Uterine smooth muscle cell (primary cell): ENCODE measurements at places on chromosomes 5 and 9. TPM values are rescaled to one million over a fixed set of nuclear protein-coding genes. Genes with fewer than 3 reads are reported as not detected.

Gene NTRK2
- total RNA-seq = 0.33 and 1.9 TPM in 2 replicates

Gene GMCL2
- total RNA-seq = not detected in 2 replicates

Gene RAB3C
- not detected in 2 replicates for total RNA-seq

Gene FAM114A2
- 38.0 and 40.2 TPM in 2 replicates for total RNA-seq

Gene KLHL3
- 3.4 and 4.0 TPM in 2 replicates for total RNA-seq

Gene TMEM171
- 0.62 and 3.0 TPM in 2 replicates for total RNA-seq

Gene PCDHGB4
- 11.3 and 20.9 TPM in 2 replicates for total RNA-seq

Gene COL23A1
- under 0.01 TPM in 1 of 2 replicates, not detected in the other for total RNA-seq

Gene CDH6
- total RNA-seq = 12.7 and 21.6 TPM in 2 replicates

Gene EMB
- total RNA-seq = 1.1 and 3.2 TPM in 2 replicates

Gene TLX3
- total RNA-seq = not detected in 2 replicates

Gene CDC25C
- 3.4 and 22.4 TPM in 2 replicates for total RNA-seq

Gene ZDHHC11B
- total RNA-seq = 0.50 TPM in 1 of 2 replicates, not detected in the other

Gene SPINK13
- 0.22 and 0.37 TPM in 2 replicates for total RNA-seq

Gene ZNF462
- 14.7 and 16.6 TPM in 2 replicates for total RNA-seq

Gene ABCA1
- 109 and 125 TPM in 2 replicates for total RNA-seq

Gene FOXD4
- 0.62 TPM in 1 of 2 replicates, not detected in the other for total RNA-seq

Gene HTR1A
- not detected in 2 replicates for total RNA-seq

Gene CDKN2B-AS1
- total RNA-seq = 4.1 and 4.9 TPM in 2 replicates

Gene IRX2
- total RNA-seq = under 0.01 and 0.11 TPM in 2 replicates

Gene INSL4
- total RNA-seq = not detected in 2 replicates

Gene SNX24
- 21.0 and 32.9 TPM in 2 replicates for total RNA-seq

Gene ENTPD2
- not detected in 2 replicates for total RNA-seq

Gene SH3RF2
- total RNA-seq = 0.77 and 1.2 TPM in 2 replicates

Gene ACSL6
- total RNA-seq = 0.11 TPM in 1 of 2 replicates, not detected in the other

Gene SLCO6A1
- not detected in 2 replicates for total RNA-seq

Gene CARTPT
- not detected in 2 replicates for total RNA-seq

Gene SHOC1
- total RNA-seq = under 0.01 TPM in 1 of 2 replicates, not detected in the other

Gene PCDHGC4
- 2.2 and 2.4 TPM in 2 replicates for total RNA-seq

Gene NANS
- 131 and 154 TPM in 2 replicates for total RNA-seq

Gene MTREX
- 133 and 214 TPM in 2 replicates for total RNA-seq

Gene MED22
- 21.7 and 22.0 TPM in 2 replicates for total RNA-seq

Gene SLC6A18
- total RNA-seq = not detected in 2 replicates

Gene MAMDC2
- total RNA-seq = 2.4 and 2.5 TPM in 2 replicates

Gene IFNA2
- total RNA-seq = not detected in 2 replicates

Gene LCN1
- total RNA-seq = 0.12 TPM in 1 of 2 replicates, not detected in the other

Gene ARRDC3
- 85.4 and 110 TPM in 2 replicates for total RNA-seq

Gene FAM153A
- 0.62 TPM in 1 of 2 replicates, not detected in the other for total RNA-seq

Gene GFRA3
- not detected in 2 replicates for total RNA-seq

Gene ANKRD20A1
- 0.12 and 0.22 TPM in 2 replicates for total RNA-seq

Gene WWC1
- total RNA-seq = 0.33 TPM in 1 of 2 replicates, not detected in the other

Gene PCDHB3
- 0.75 and 0.77 TPM in 2 replicates for total RNA-seq

Gene PROB1
- total RNA-seq = 0.87 and 1.00 TPM in 2 replicates

Gene FGF1
- total RNA-seq = 3.4 and 4.0 TPM in 2 replicates

Gene LCN10
- total RNA-seq = not detected in 2 replicates

Gene SCGB3A1
- total RNA-seq = not detected in 2 replicates

Gene CDKN2A
- total RNA-seq = 8.5 and 8.9 TPM in 2 replicates

Gene TLE4
- 9.7 and 13.4 TPM in 2 replicates for total RNA-seq

Gene RFX3
- total RNA-seq = 3.9 and 4.0 TPM in 2 replicates

Gene AQP7
- under 0.01 TPM in 1 of 2 replicates, not detected in the other for total RNA-seq

Gene DAB2IP
- total RNA-seq = 7.5 and 14.4 TPM in 2 replicates

Gene SLC34A3
- total RNA-seq = not detected in 2 replicates

Gene FBP2
- not detected in 2 replicates for total RNA-seq
